Activated CD8-positive, alpha-beta memory T cell treated with anti-CD3 and anti-CD28 coated beads for 24 hours (primary cell): ENCODE measurements at places on chromosomes 4 and X.

- DNase-seq: no peak
These were observed 21.9 kb downstream of the PTTG2 start for GRCh38 chr4:37981844-37982720.

GRCh38 chr4:139299536-139299935 is 1.8 kb upstream of the NAA15 start:
- DNase-seq: no peak

DNA sequence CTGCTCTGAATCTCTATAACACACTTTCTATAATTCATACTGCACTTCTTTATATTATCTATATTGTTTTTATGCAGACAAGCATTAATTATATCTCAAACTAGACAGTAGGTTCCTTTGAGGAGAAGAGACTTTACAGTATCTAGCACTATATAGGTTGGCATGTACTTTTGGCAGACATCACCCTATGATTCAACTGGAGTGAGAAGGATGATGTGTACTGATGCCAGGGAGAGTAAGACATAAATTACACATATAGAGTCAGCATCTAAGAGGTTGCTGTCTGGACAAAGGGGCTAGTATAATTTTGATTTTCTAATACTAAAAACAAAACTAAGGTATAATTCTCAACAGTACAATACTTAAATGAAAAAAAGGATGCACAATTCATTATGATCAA is 5.1 kb upstream of the RBM41 start:
- DNase-seq: no peak

- no peak for DNase-seq
These were observed 7.0 kb upstream of the EREG start for GRCh38 chr4:74357965-74358364.

- DNase-seq: no peak
These were observed 14.2 kb downstream of the CXCR3 start for GRCh38 chrX:71604141-71604540.

DNA sequence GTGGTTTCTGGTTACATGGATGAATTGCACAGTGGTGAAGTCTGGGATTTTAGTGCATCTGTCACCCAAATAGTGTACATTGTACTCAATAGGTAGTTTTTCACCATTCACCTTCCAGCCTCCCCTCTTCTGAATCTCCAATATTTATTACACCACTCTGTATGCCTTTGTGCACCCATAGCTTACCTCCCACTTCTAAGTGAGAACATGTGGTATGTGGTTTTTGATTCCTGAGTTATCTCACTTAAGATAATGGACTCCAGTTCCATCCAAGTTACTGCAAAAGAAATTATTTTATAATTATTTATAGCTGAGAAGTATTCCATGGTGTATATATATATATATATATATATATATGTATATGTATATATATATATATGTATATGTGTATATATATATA is 155.8 kb downstream of the HHIP start:
- no peak for DNase-seq

- DNase-seq: no peak
These were observed 186.5 kb downstream of the MSL3 start for GRCh38 chrX:11944501-11944900.
